ENCODE measurements at places on chromosomes 2 and 18.

GRCh38 chr18:24114924-24115549 is 23.8 kb upstream of the CABYR start:
- DNase-seq, result no peak

DNA sequence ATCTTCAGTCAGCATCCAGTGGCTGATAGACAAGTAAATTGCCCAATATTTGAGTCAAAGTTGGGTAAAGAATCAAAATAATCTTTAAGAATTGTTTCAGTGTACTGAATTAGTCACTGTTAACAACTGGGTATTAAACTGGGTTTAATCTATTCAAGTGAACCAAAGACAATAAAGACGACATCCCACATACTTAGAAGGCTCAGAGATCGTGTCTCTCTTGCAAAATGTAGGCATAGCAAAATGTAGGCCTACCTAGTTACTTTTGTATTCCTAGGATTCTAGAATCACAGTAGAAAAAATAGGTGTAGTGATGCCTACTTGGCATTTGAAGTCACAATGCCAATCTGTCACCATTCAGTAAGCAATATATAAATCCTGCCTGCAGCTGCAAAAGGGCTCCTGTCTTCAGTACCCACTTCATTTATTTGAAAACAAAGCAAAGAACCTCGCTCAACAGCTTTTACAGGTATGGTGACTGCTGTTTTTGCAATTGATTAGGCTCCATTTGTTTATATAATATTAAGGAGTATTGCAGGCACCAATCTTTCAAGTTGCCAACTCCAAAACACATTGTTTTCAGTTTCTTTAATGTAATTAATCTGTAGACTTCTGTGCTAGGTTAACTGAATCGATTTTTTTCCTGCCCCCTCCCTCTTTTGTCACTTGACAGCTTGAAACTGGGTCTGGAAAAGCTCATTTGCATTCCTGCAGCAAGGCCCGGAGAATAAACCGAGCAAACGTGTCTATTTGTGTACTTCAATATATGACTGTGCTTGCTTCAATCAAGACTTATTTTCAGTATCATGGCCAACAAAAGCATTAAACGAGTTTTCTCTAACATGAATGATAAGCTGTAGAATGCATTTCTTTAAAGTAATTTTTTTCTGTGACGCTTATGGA is 1074.9 kb downstream of the TDRD15 start:
- no peak for DNase-seq

GRCh38 chr2:69422198-69422597 is 15.0 kb downstream of the NFU1 start:
- DNase-seq, result no peak

DNA sequence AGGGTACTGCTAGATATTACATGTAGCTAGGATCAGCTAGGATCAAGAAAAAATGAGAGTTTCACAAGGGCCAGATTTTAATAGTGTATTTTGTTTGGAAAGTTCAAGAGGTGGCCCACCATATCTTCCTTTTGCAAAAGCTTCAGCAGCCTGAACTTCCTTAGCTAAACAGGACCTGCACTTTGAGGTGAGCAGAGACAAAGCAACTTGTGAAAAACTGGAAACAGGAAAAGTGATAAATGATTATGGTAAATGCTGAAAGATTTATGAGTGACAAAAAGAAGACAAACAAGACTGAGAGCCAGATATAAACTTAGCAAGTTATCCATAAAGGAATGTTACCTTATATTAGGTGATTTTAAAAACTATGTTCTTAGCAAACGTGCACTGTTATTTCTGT is 123.6 kb downstream of the ZNF521 start:
- no peak for DNase-seq

- DNase-seq, result no peak
These were observed 122.8 kb upstream of the LGALSL start for GRCh38 chr2:64331114-64331645.
